Activated T-cell treated with anti-CD3 and anti-CD28 coated beads, Interleukin-2, amount 50 U/mL, for 4 hours (primary cell): ENCODE measurements at places on chromosomes 3 and 15. TPM values are rescaled to one million over a fixed set of nuclear protein-coding genes. Genes with fewer than 3 reads are reported as not detected.

DNA sequence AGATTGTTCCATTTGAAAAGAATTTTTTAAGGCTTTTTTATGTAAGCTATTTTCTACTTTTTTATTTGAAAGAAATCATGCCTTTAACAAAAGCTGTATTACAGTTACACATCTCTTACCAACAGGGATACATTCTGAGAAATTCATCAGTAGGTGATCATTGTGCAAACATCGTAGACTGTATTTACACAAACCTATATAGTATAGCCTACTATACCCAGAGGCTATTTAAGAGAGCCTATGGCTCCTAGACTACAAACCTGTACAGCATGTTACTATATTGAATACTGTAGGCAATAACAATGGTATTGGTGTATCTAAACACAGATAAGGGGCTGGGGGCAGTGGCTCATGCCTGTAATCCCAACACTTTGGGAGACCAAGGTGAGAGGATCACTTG, 43.1 kb downstream of the PEAK1 start:
- DNase-seq: no peak

GRCh38 chr15:22978691-22979237, 1.4 kb downstream of the CYFIP1 start:
- DNase-seq: no peak

Gene DUOXA2
- not detected for total RNA-seq

GRCh38 chr3:107992976-107993684, 97.7 kb downstream of the CD47 start:
- no peak for DNase-seq

- no peak for DNase-seq
Observed at GRCh38 chr15:25849157-25849921, 13.8 kb downstream of the ATP10A start.

Gene SOX2
- not detected for total RNA-seq

Gene SLC22A14
- total RNA-seq: not detected

Gene BTLA
- total RNA-seq: 29.8 TPM

Gene SLC6A11
- total RNA-seq: not detected

DNA sequence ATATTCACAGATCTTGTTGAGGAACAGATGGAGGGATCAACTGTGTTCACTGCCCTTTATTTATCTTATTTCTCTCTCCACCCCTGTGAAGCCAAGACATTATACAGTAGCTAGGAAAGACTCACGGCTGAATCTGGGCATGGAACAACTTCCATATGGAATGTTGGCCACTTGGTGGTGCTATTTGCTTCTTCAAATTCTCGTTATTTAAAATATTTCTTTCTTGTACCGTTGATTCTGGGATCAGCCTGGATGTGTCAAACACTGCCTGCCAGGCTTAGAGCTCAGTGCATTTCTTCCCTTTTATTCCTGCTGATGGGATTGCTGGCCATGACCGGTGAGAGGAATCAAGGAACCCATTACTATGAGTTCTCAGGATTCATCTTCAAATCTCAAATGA, 17.5 kb upstream of the GASK1A start:
- DNase-seq: peak; percentile 10

Gene RGMA
- 0.18 TPM for total RNA-seq

Gene CYP8B1
- total RNA-seq: 0.05 TPM

DNA sequence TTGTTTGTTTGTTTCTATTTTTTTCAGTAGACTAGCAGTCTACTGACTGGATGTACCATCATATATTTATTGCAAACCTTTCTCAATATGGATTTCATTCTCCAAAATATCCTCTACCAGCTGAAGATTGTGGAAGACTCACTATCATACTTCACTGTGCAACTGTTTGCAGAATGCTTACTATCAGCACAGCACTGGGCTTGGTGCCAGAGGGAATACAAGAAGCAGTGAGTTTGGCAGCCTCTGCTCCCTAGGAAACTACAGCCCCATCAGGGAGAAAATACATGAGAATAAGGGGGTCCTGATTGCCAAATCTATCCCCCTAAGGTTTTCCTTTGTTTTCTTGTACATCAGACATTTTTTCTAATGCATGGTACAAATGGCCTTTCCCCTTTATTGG, 27.5 kb downstream of the AQP9 start:
- DNase-seq: no peak

DNA sequence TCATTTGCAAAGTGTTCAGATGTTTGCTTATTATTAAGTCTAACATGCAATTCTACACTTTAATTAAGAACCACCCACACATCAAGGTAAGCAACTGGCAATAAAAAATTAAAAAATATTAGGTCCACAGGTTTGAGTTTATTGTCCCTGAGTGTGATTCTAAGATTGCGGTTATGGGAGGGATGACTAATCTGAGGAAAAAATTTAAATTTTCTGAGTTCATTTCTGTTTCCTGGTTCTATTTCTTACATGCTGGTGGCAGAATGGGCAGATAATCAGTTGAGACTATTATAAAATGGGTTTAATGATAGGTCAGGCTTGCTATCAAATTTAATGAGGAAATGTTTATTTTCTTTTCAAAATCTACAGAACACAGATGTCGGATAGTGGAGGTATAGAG, 105.9 kb downstream of the TP63 start:
- DNase-seq: no peak

GRCh38 chr3:178561239-178561638, 25.0 kb downstream of the KCNMB2 start:
- no peak for DNase-seq

DNA sequence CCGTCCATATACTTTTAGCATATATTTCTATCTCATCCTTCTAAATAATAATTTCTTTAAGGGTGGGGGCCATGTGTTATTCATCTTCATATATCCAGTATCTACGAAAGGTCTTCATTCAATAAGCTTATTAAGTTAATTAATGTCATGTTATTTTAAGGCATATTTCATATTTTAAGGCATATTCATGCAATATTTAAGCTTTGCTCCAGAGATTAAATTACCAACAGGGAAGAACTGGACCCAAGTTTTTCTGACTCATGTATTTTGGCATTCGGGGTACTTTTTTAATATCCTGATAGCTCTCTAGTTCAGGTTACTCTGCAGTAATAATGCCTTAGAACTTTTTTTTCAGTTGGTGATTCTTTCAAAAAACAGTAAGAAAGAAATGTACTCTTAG, 27.4 kb downstream of the PHC3 start:
- DNase-seq: no peak

Gene SERINC4
- total RNA-seq: 0.15 TPM

GRCh38 chr3:32062950-32063582, 43.4 kb upstream of the GPD1L start:
- no peak for DNase-seq

DNA sequence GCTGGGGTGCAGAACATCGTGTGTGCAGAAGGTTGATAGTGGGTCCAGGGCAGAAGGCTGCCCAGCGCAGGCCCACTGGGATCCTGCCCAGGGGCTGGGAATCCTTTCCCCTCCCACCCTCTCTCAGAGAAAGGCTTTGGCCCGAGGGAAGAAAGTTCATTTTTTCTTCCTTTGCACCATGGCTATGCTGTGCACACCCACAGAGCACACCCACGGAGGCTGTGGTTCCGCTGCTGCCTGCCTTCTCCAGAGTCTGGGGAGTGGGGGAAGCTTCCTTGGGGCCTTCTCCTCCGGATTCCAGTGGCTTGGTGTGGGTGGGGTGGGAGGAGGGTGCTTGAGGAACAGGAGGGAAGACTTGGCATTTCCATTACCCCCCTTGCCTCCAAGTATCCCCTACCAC, 7.0 kb upstream of the PRKCD start:
- no peak for DNase-seq

GRCh38 chr3:101944308-101944707, 95.0 kb downstream of the NFKBIZ start:
- DNase-seq: no peak

- DNase-seq: no peak
Observed at GRCh38 chr3:48990636-48991469, 812 bp downstream of the P4HTM start.

- no peak for DNase-seq
Observed at GRCh38 chr15:51830276-51830806, 888 bp downstream of the TMOD3 start.
